Posterior vena cava (tissue), 2 donors: ENCODE measurements at places on chromosomes 1 and 21.

GRCh38 chr1:85142753-85143152 is 58.1 kb downstream of the SYDE2 start:
- no peak for DNase-seq

DNA sequence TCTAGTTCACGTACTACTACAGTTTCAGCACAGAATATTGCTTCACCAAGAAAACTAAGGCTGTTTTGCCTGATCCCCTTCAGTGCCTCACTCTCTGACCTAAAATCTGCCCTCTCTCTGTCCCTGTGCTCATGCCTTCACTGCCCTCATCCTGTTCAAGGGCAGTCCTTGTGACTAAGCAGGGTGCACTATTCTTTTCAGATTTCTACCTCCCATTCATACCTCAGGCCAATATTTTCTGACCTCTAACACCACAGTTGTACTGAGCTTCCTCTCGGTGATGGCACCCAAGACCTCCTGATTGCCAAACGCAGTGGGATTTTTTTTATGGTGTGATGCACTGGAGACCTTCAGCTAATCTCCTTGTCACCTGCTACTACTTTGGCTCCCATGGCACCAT is 57.7 kb upstream of the GADD45A start:
- DNase-seq, result no peak

- DNase-seq, result no peak
Measured at GRCh38 chr1:92901699-92902405, 59.4 kb downstream of the DIPK1A start.

DNA sequence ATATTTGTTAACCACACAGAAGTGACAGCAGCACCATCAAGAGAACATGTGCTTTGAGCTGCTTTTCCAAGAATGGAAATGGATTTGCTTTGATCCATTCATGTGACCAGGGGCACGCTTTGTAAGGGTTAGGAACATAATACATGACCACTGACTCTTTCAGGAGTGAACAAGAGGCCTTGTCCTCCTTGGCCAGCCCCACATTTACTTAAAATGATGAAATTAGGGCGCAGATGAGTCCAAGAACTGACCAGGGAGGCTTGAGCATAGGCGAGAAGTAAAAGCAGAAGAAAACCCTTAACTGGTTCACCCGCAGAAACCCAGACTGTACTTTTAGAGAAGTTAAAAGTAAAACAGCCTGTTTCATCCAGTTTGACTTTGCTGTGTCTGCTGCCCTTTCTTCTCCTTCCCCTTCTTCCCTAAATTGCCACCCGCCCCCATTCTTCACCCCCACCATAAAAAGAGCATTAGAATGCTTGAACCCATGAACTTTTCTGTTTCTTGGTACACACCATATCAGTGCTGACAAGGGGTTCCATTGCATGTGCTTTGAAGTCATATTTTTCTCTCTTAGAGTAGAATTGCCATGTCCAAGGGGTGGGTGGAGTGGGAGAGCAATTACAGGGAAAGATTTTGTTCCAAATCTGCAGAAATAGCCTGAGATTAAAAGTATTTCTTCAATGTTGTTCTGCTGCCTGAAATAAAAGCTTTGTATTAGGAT is 2.6 kb upstream of the GLUL start:
- no peak for DNase-seq

GRCh38 chr1:211715971-211716370 is 40.5 kb upstream of the NEK2 start:
- DNase-seq, result no peak

GRCh38 chr21:43956670-43957035 is 55.5 kb upstream of the TRAPPC10 start:
- DNase-seq, result no peak

DNA sequence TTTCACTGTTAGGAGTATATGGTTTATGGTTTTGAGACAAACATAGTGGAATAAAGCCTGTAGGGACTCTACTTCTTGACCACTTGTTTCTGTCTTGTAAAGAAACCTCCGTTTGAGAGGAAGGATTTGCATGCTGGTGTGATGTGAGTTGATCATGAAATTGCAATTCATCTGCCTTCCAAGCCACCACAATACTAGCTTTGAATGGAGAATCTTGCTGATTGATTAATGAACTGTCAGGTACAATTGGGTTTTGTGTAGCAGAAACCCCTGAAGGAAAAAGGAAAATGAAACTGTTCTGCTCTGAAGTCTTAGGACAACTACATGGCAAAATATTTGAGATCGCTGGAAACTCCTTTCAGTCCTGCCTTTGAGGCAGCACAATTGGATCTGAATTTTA is 90.7 kb downstream of the VPS13D start:
- no peak for DNase-seq

GRCh38 chr1:178869119-178869697 is 1.7 kb downstream of the ANGPTL1 start:
- no peak for DNase-seq

DNA sequence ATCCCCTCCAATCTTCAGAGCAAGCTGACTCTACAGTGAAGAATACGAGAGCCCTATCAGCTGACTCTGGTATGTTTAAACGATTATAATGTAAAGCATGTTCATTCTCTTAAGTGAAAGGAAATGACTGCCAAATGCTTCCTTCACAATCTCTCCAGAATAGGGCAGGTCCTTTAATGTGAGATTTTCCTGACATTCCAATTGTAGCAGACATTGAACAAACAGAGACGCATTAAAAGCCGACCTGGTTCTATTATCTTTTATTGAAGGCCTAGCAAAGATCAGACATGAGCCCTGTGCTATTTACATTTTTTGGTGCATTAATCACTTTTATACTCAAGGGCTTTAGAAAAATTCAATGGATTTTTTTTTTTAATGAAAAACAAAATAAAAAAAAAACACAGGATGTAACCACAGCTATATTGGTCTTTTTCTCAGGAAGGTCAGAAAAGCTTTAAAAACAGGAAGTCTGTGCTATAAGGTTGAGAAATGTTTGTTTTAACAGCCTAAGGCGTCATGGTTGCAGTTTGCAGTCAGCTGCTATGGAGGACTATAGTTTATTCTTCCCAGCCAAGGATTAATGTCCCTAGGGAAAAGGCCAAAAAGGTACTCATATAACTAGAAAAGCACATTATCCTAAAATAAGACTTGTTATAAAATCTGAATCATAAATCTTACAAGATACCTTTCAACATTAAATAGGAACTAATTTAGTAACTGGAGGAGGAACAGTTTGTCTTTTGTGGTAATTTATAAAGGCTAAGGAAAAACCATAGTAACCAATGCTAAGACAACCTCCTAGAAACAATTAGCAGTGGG is 104.8 kb downstream of the RERE start:
- DNase-seq, result no peak

DNA sequence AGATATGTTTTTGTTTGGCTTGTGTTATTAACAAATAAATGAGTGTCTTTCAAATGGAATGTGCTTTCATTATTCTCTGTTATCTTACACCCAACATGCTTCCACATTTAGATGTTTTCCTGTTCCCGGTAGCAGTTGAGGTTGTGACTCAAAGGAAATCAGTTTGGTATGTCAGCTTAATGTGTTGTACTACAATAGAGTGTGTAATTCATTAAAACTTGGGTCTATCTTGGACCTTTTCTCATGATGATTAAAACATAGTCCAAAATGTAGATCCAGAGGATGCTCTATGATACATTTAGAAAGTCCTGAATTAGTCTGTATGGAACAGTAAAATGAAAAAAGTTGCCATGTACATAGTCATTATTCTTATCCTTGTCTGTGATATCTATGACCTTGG is 26.7 kb downstream of the RTCA start:
- no peak for DNase-seq

DNA sequence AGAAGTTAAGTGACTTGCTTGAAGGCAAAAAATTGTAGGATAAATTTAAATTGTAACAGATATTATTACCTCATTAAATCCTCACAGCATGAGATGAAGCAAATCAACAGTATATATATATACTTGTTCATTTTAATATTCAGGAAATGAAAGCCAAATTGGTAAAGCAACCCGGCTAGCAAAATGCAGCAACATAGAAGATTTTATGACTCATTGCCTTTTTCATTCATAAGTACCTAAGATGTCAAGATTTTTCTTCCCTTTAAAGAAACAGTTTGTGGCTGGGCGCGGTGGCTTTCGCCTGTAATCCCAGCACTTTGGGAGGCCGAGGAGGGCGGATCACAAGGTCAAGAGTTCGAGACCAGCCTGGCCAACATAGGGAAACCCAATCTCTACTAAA is 190.5 kb upstream of the NRIP1 start:
- DNase-seq, result no peak

DNA sequence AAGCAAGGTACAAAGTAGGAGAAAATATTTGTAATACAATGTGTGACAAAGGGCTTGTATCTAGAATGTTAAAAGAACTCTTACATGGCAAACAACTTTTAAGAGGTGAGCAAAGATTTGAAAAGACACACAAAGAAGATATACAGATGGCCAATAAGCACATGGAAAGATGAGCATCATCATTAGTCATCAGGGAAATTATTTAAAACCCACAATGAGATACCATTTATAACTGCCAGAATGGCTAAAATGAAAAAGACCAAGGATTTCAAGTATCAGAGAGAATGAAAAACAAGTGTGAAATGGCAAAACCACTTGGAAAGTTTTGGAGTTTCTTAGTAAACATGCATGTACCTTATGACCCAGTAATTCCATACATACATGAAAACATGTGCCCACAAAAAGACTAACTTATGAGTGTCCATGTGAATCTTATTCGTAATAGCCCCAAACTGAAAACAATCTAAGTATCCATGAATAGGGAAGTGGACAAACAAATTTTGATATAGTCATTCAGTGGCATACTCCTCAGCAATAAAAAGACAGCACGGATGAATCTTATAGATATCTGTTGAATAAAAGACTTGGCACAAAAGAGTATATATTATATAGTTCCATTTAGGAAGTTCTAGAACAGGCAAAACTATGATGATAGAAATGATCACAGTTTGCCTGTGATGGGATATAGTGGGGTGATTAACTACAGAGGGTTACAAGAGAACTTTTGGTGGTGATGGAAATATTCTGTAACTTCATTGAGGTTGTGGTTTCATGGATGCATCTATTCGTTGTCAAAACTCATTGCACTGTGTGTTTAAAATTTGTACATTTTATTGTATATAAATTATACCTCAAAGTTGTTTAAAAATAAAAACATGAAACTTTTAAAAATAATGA is 82.0 kb downstream of the DISP1 start:
- DNase-seq, result no peak

- no peak for DNase-seq
Measured at GRCh38 chr21:46667741-46668380, 32.4 kb downstream of the PRMT2 start.

DNA sequence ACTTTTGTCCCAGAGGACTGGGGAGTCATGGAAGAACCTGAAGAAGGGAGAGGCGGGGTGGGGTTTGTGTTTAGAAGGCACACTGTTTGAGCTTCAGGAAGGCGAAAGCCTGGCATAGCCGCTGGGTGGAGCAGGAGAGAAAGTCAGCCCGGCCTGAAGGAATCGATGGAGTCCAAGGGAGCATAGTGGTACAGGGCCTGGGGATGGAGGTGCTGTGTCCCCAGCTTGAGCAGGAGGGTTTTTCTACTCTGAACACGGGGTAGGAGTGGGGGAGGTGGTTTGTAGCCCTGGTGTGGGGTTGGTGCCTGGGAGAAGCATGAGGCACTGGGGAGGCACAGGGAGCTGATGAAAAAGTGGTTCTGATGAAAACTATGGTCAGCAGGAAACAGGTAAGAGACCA is 4.7 kb upstream of the CCDC24 start:
- no peak for DNase-seq

DNA sequence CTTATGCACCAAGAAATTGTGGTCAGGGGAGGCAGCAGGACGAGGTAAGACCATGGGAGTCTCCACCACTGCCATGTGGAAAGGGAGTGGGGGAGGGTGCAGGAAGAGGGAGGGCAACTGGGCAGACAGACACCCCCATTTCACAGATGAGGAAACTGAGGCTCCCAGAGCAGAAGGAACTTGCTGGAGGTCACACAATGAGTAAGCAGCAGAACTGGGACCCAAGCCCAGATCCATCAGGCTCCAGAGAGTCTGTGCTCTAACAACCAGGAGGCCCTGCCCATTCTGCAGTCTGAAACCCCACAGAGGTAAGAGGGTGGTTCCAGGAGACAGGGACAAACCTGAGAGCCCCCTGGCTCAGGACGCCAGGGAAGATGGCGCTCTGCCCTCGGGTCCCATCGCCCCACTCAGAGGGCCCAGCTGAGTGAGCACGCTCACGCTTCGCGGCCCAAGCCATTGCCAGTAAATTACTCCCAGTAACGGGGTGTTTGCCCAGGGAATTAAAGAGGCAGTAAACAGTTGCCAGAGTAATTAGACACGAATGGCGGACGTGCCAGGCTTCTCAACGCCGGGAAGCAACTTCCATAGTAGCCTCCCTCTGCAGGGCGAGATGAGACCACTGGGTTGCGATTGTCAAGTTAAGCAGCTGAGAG is 59.2 kb downstream of the MATN1 start:
- DNase-seq, result peak; percentile 70

DNA sequence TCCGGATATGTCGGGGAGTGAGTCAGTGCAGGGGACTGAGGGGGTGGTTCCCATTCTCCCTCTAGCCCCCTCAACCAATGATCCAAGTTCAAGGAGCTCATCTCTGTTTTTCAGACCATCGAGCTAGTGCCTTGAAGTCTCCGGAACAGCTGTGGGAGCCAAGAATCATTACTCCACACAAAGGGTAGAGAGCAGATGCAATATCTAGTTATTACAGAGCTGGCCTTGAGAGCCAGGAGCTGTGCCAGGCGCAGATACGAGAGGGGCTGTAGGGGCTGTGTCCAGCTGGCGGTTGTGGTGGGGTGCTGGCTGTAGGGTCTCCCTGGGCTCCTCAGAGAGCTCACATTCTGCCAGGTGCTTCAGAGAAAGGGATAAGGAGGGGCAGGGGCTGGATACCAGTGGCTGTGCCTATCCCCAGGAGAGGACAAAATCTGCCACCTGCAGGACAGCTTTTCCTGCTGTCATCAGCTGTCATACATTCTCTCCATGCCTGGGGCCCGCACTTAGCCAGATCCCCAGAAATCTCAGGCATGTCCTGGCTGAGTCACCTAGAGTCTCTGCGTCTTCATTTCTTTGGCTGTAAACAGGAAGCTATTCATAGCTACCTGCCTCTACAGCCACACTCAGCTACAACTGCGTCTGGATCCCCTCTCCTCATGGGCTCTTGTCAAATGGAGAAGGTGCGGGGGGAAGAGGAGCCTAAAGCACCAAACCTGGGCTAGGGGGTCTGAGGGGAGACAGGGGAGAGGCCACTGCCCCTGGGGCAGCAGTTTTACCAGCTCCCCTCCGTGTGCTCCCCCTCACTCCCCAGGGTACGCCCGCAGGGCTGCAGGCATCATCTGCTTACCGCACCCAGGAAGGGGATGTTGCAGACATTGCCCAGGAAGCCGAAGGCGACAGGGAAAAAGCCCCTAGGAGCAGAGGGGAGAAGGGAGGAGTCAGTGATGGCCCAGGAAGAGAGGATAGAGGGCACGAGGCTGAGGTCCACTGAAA is 2.4 kb upstream of the KISS1 start:
- no peak for DNase-seq
